ENCODE measurements at places on chromosomes 12 and 14. TPM values are rescaled to one million over a fixed set of nuclear protein-coding genes. Genes with fewer than 3 reads are reported as not detected.

TMBIM6 gene
- 413 TPM for total RNA-seq

CPNE6 gene
- total RNA-seq: not detected

FAM222A gene
- 1.2 TPM for total RNA-seq

OR4M1 gene
- not detected for total RNA-seq

KERA gene
- not detected for total RNA-seq

COPZ1 gene
- 186 TPM for total RNA-seq

ADCY4 gene
- total RNA-seq: not detected

ALDH1L2 gene
- 14.9 TPM for total RNA-seq
